ENCODE measurements at places on chromosomes 1 and 21.

- DNase-seq: no peak
Measured at GRCh38 chr1:24657781-24658180, 14.7 kb downstream of the SRRM1 start.

- DNase-seq: no peak
Measured at GRCh38 chr1:183450093-183450492, 22.2 kb upstream of the SMG7 start.

DNA sequence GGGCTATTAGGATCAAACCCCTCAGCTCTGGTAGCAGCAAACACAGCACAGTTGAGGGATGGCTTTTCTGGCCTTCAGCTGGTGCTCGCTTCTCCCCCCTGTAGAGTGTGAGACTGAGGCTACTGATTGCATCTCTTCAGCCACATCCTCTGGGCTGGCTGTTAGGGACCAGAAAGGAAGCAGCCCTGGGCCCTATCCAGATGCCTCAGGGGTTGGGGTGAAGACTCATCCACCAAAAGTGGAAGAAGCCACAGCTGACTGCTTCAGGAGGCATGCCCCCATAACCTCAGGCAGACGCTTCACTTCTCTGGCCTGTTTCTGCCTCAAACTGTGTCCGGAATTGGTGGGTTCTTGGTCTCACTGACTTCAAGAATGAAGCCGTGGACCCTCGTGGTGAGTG is 6.2 kb upstream of the TMEM200B start:
- DNase-seq: no peak

DNA sequence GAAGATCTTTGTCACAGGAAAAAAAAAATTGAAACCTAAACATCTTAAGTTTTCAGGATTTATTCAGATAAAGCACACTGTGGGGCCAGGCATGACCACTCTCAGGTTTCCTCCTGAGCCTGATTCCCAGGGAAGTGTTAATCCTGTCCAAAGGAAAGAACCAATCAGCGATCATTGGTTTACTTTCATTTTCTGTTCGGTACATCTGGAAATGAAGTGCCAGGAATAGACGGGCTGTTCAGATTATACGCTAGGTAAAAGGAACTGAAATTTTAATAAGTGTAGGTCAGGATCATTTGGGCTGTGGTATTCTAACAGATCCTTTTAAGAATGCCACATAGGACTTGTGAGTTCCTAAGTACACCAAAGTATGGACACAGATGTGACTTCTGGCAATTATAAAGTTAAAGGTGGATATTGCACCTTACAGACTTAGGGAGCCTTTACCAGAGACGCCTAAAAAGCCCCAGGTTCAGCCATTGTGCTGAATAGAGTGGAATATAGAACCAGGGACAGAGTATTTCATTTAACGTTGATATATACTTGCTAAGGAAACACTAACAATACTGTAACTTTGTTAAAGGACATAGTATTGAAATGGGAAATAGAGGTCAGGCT is 9.3 kb upstream of the CACYBP start:
- no peak for DNase-seq

DNA sequence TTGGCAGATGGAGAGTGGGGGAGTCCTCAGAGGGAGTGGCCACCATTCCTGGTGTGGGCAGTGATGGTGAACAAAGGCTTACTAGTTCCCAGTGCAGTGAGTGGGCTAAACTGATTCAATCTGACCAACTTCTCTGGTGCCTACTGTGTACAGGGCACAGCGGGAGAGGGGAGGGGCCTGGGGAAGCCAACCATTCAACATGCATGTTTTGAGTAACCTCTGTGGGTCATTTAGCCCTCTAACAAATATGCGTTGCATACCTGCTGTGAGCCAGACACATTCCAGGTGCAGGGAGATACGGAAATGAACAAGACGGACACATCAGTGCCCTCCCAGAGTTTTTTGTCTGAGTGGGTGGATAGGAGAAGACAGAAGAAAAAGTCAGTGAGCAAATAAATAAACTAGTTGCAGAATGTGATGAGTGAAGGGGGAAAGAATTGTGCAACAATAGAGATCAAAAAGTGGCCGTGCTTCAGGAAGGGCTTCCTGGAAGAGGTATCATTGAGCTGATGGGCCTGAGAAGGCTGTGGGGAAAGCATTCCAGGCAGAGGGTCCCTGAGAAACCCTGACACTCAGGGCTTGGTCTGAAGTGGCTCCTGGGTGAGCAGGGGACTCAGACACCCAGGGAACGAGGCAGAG is 78.8 kb downstream of the EPHB2 start:
- DNase-seq: no peak

- DNase-seq: no peak
Measured at GRCh38 chr1:83701355-83701754, 297.6 kb downstream of the TTLL7 start.

- DNase-seq: no peak
Measured at GRCh38 chr1:61851849-61852669, 109.8 kb downstream of the PATJ start.

GRCh38 chr21:14114251-14114650 is 96.5 kb downstream of the LIPI start:
- DNase-seq: no peak

- no peak for DNase-seq
Measured at GRCh38 chr1:59044535-59045121, 252.3 kb upstream of the FGGY start.

- no peak for DNase-seq
Measured at GRCh38 chr1:234927971-234928640, 200.5 kb downstream of the TOMM20 start.
